ENCODE measurements at places on chromosomes 6 and 20. TPM values are rescaled to one million over a fixed set of nuclear protein-coding genes. Genes with fewer than 3 reads are reported as not detected.

GRCh38 chr6:136463743-136464142, 86.5 kb downstream of the MAP7 start:
- DNase-seq, result no peak

DNA sequence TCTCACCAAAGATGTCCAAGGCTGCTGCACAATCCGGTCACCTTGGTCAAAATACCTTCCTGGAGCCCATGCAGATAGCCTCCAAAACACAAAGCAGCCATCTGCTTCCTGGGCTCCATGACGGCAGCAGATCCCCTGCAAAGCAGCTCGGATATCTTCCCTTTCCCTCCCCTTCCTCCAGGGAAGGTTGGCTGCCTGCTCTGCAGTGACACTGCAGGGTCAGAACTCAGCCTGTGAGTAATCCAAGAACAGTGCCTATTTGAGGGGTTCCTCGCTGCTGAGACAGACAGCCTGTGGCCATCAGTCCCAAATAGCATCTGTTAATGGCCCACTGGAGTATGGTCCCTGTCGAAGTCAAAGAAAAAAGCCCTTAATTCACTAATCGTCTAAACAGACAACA, 270.8 kb downstream of the PREX1 start:
- DNase-seq, result peak; percentile 54

DNA sequence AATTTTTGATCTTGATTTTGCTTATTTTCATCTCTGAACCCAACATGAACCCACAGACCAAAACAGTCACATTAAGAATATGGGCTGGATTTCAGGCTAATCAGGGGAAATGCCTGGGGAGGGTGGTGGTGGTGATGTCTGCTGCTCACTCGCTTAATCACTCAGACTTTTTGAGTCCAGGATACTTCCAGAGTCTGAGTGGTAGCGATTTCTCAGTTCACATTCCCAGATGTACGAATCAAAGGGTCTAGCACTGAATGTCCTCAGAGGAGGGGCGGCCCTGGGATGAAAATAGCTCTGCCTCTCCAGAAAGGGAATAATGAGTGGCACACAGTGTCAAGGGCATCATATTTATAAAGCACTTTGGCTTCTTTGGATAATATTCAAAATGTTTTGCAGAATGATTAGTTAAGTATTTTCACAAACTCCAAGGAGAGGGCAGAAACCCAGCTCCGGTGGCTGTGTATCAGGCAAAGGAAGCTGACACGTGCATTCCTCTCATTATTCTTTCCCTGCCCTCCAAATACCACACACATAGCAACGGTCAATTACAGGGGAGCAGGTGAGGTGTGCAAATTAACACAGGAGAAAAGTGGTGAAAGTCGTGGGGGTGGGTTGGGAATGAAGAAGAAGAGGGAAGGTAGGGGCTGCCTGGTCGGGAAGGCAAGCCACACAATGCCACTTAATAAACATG, 345.2 kb upstream of the RSPO3 start:
- peak; percentile 47 for DNase-seq

- no peak for DNase-seq
Observed at GRCh38 chr20:21523281-21523868, 9.5 kb upstream of the NKX2-2 start.

- DNase-seq, result no peak
Observed at GRCh38 chr6:56686429-56686828, 43.7 kb upstream of the DST start.

- no peak for DNase-seq
Observed at GRCh38 chr6:103085801-103086200, 1692.3 kb downstream of the GRIK2 start.

DNA sequence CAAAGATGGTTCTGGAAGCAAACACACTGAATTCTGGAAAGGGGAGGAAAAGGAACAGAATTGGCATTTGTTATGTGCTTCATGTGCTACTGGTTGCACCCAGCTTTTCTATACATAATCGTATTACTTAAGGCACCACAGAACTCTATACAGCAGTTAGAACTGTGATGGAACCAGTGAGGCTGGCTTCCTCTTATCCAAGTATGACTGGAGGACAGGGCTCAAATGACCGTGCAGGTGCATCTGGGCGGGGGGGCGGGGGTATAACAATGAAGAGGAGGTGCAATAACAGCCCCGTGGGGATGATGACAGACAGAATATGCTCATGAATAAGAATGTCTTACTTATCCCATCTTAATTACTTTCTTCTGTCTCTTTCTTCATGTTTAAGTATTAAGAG, 144.2 kb downstream of the BTBD9 start:
- no peak for DNase-seq

GRCh38 chr6:135231469-135231844, 50.3 kb downstream of the MYB start:
- no peak for DNase-seq

- no peak for DNase-seq
Observed at GRCh38 chr6:158290659-158291058, 21.6 kb upstream of the TULP4 start.

- DNase-seq, result no peak
Observed at GRCh38 chr6:109480993-109481480, 2.0 kb downstream of the ZBTB24 start.

DNA sequence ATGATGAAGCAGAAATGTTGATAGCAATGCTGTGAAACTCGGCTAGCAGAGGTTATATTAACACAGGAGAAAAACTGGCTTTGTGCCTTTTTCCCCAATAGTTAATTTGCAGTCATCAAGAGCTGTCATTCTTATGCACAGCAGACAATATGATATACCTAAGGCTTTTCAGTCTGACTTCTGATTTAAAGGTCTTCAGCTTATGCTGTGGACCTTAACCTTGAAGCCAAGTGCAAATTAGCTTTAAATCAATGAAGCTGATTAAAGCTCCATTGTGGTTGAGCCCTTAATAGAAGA, 171.6 kb upstream of the ID4 start:
- no peak for DNase-seq

DNA sequence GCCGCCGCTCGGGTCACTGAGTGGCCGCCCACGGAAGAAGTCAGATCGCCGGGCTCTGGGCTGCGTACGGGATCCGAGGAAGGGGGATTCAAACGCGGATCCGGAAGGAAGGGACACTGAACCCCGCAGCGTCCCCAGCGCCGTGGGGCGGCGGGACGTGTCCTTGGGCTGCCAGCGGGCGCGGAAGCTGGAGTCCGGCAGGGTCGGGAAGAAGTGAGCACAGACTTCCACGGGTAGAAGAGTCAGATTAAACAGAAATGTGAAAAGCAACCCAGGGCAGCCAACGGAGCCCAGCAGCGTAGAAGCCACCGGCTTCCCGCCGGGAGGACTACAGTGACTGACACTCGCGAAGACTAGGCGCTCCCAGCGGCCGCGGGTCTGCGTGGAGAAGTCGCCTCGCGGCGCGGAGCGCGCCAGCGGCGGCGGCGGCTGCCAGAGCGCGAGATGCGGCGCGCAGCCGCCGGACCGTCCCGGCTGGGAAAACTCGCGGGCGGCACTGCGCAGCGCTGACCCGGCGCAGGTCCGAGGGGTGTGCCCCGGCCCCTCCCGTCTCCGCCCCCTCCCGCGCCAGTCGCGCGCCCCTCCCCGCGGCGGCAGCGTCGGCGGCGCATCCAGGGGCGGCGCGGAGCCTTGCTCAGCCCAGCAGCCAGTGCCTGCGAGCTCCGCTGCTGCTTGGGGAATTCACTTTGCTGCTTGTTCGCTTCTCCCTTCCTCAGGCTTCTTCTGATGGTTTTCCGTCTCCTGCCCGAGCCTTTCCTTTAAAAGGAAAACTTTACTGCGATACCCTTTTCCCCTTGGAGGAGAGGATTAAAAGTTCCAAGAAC, at the start of gene SAMD5:
Gene SAMD5 (plus strand): TSS at position 649 of the 824 bp plus-strand sequence. CDS start 239 bp downstream, outside the sequence.
- peak; percentile 90 for DNase-seq

GRCh38 chr6:141551318-141551717, 581.4 kb upstream of the GJE1 start:
- DNase-seq, result no peak

GRCh38 chr6:97668716-97669115, 385.7 kb upstream of the MMS22L start:
- no peak for DNase-seq

- no peak for DNase-seq
Observed at GRCh38 chr6:131413831-131414191, 159.2 kb upstream of the ARG1 start.

DNA sequence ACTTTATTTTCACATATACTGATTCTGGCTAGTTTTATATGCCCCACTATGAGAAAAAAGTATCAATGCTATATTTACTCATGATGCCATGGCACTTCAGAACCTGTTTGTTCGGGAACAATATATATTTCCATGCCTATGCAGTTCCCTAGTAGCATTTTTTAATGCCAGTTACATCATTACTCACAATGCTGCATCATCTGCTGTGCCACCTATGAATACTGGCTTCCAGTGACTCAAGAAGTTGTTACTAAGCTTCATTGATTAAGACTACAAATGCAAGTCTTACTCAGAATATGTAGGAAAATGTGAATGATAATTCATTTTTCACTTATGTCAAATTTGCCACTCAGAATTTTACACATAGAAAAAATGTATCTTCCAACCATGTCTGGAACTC, 97.9 kb downstream of the MAFB start:
- DNase-seq, result no peak

GRCh38 chr6:154261688-154262397, 94.8 kb downstream of the IPCEF1 start:
- peak; percentile 22 for DNase-seq

- DNase-seq, result no peak
Observed at GRCh38 chr6:28597924-28598722, 72.4 kb downstream of the GPX5 start.

DNA sequence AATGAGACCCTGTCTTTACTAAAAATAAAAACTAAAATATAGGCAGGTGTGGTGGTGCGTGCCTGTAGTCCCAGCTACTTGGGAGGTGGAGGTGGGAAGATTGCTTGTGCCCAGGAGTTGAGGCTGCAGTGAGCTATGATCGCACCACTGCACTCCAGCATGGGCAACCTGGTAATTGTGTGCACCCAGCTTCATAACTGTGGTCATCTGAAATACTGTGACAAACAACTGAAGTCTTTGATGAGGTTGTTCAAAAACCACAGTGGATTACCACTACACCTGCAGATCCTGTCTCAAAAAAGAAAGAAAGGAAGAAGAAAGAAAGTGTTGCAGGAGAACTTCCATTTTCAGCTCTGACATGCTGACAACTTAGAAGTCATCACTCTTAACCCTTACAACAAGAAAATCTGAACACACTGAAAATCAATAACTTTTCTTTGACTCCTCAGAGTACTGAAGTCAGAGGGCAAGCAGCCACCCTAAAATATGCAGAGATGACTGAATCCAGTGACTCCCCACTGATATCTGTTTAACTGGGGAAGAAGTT, 13.8 kb upstream of the ZBP1 start:
- no peak for DNase-seq

DNA sequence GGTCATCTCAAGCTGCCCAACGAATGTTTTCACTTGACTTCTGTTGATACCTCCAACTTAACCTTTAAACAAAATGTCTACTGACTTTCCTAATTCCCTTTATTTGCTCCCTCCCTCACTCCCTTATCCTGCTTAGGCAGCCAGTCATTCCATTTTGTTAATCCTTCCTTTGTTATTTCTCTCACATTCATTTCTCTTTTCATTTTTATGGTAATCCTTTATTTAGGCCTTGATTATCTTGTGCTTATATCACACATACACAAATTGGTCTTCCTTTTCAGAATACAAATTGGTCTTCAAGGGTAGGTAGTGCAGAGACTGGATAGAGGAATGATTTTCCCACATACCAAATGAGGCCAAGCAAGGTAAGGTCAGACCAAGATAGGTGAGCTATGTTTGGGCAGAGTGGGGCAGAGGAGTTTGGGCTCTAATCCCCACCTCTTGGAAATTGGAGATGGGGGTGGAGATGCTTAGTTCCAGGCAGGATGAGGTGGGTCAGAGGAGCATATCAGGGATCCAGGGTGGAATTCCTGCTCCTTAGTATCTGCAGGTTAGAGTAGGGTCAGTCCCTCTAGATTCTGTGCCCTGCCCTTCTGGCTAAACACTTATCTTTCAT, 2.0 kb upstream of the SPACA1 start:
- no peak for DNase-seq

GRCh38 chr20:15882553-15882952, 690.7 kb downstream of the KIF16B start:
- DNase-seq, result no peak

DNA sequence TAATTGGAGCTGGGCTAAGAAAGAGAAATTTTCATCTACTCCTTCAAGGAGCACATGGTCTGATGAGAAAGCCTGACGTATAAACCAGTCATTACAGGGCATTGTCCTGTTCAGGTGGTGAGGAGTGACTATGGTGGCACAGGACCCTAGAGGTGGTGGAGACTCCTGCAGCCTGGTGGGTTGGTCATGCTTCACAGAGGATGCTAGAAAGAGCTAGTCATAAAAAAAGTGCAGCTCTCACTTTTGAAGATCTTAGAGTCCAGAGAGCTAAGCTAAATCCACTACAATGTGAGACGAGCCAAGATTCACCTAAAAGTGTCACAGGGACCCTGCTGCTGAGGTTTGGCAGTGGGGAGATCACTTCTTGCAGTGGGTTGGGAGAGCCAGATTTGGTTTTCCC, 9.8 kb upstream of the ZNF831 start:
- no peak for DNase-seq

GRCh38 chr6:36913082-36913481, 27.3 kb downstream of the C6orf89 start:
- DNase-seq, result no peak

DNA sequence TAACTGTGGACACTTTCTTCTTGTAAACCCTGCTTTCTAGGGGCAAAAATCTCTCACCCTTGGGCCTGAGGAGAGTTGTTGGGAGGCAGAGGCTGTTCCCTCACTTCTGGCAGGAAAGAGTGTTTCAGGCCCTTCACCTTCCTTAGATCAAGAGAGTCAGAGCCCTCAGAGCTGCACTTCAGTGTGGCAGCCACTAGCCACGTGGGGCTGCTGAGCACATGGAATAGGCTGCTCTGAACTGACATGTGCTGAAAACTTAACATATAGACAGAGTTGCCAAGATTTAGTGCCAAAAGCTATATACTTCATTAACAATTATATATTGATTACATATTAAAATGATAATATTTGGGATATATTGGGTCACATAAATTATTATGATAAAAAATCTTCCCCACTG, 4.4 kb upstream of the LMBRD1 start:
- no peak for DNase-seq

GRCh38 chr6:109359248-109359647, 23.0 kb downstream of the CD164 start:
- DNase-seq, result no peak

Gene SGK2
- not detected for total RNA-seq

Gene TUBB2B
- total RNA-seq, result 73.4 TPM

Gene GJA10
- total RNA-seq, result 1.7 TPM

Gene TSBP1
- 1.7 TPM for total RNA-seq

Gene CNKSR3
- total RNA-seq, result 8.9 TPM

Gene BPIFA1
- not detected for total RNA-seq

Gene C6orf58
- not detected for total RNA-seq

Gene LRRC73
- not detected for total RNA-seq

Gene BPIFB1
- total RNA-seq, result 1.4 TPM

Gene HAO1
- not detected for total RNA-seq

Gene C2
- 27.0 TPM for total RNA-seq

Gene LY86
- 2.2 TPM for total RNA-seq

Gene HMGCLL1
- 10.6 TPM for total RNA-seq

Gene SRSF12
- total RNA-seq, result 4.3 TPM

Gene ROS1
- total RNA-seq, result 12.0 TPM

Gene MATN4
- total RNA-seq, result not detected

Gene CLPSL1
- total RNA-seq, result not detected

Gene MUC22
- total RNA-seq, result 6.5 TPM

Gene EMILIN3
- total RNA-seq, result 0.72 TPM

Gene PCK1
- 6.3 TPM for total RNA-seq
